Brain (organoid and tissue), 16 donors: ENCODE measurements at places on chromosomes 16 and 17.

GRCh38 chr17:4534515-4534914, 20.7 kb downstream of the MYBBP1A start:
- DNase-seq = no peak

- no peak for DNase-seq
Observed at GRCh38 chr17:60827943-60828342, 150.3 kb downstream of the BCAS3 start.

GRCh38 chr17:58402047-58402446, 15.3 kb downstream of the RNF43 start:
- DNase-seq = no peak

GRCh38 chr16:50866806-50867205, 124.9 kb downstream of the CYLD start:
- DNase-seq = no peak

GRCh38 chr17:55161935-55162555, 102.7 kb upstream of the HLF start:
- DNase-seq = no peak

DNA sequence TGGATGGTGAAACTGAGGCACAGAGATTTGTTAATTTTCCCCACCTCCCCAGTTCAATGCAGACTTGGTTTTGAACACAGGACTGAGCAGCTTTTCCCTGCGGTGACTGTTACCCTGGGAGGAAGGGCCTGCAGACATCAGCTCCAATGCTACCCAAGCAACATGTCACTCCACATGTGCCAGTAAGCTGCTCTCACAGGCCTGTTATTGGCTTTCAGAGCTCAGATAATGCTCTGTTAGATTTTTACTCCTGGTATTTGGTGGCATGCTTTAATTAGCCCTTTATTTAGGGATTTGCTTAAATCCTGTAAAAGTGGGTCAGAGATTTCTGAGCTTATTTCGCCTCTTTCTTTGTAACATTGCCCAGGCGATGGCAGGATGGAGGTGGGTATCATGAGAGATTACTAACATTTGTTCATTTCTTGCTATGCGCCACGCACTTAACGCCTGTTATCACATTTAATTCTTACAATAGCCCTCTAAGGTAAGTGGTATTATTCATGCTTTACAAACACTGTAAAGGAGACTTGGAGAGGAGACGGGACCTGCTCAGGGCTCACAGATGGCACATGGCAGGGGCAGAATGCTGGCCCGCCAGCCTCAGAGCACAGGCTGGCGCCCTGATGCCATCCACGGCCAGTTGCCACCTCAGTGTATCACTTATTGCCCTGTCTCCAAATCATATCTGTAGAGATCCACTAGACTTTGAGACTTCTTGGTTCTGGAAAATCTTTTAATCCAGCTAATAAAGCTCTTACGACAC, 84.0 kb upstream of the CACNG5 start:
- DNase-seq = peak; percentile 68

DNA sequence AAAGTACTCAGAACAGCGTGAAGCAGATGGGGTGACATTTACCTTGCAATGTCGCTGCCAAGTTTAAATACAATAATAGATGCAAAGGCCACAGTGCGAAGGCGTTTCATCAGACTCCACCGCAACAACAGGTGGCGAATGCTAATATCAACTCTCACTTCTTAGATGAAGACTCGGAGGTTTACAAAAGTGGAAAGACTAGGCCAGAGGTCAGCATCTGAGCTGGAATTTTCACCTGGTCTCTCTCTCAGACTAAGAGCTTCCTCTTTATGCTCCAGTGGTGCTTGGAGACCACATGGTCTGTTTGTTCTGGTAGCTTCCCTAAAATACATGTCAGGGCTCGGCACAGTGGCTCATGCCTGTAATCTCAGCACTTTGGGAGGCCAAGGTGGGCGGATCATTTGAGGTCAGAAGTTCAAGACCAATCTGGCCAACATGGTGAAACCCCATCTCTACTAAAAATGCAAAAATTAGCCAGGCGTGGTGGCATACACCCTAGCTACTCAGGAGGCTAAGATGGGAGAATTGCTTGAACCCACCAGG, 169.1 kb downstream of the XYLT1 start:
- DNase-seq = no peak

- no peak for DNase-seq
Observed at GRCh38 chr17:53630115-53630514, 192.6 kb upstream of the KIF2B start.

GRCh38 chr17:40699371-40699770, 4.2 kb downstream of the KRT24 start:
- peak; percentile 8 for DNase-seq
